ENCODE measurements at places on chromosomes 3 and 15.

- no peak for DNase-seq
Observed at GRCh38 chr3:157918402-157918801, 187.8 kb downstream of the SHOX2 start.

DNA sequence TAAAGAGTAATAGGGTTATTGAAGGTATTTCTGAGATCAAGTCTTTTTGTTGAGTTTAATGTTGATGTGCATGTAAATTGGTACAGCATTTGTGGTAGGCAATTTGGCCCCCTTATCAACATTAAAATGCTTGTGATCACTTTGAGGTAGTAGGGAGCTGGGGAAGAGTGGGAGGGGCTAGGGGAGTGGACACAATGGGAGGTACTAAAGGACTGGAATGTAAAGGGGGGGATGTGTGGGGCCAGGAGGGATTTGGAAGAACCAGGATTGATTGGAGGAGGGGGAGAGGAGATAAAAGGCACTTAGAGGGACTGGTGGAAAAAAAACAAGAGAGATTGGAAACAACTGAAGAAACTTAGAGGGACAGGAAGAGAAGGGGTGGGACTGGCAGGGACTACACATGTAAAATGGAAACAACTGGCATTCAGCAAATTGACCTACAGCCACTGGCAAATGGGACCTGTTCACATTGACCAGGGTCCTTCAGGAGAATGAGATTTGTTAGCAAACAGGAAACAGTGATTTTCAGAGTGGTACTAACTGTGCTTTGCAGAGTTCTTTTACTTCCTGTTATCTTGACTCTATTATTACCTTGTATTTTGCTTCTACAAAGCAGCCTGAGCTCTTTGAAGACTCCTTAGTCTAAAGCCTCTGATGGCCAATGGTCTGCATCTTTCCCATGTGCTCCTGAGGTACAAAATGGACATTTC, 47.8 kb upstream of the ZBTB38 start:
- no peak for DNase-seq

GRCh38 chr15:50107591-50108408, 11.2 kb downstream of the ATP8B4 start:
- no peak for DNase-seq

DNA sequence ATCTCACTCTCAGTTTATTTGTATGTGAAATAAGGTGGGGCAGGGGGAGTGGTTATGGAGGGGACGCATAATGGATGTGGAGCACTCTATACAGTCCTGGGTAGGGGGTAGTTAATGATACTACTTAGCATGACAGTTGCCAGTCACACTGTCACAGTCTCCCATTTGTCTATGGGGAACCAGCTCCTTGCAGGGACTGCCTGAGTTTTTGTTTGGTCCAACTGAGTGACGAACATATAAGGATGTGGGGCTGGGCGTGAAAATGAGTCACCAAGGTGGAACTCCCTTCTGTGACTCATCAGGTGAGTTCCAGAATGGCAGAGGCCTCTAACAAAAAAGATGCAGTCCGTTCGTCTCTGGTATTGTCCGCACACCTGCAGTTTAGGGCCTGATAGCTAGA, 235.3 kb upstream of the ST8SIA2 start:
- no peak for DNase-seq

GRCh38 chr3:37661615-37662306, 199.9 kb upstream of the CTDSPL start:
- DNase-seq: no peak

Measured in GM03348 (cell line).